Lower lobe of right lung (tissue), 2 donors: ENCODE measurements at places on chromosomes 12 and 14. TPM values are rescaled to one million over a fixed set of nuclear protein-coding genes. Genes with fewer than 3 reads are reported as not detected.

GRCh38 chr14:21840765-21841164 is 167.1 kb upstream of the OR4E1 start:
- no peak overlapping the region for H3K27ac ChIP-seq
- H3K4me1 ChIP-seq, result no peaks in the 10 kb centered on the region
- DNase-seq, result no peak
- no peak overlapping the region for H3K4me3 ChIP-seq

DNA sequence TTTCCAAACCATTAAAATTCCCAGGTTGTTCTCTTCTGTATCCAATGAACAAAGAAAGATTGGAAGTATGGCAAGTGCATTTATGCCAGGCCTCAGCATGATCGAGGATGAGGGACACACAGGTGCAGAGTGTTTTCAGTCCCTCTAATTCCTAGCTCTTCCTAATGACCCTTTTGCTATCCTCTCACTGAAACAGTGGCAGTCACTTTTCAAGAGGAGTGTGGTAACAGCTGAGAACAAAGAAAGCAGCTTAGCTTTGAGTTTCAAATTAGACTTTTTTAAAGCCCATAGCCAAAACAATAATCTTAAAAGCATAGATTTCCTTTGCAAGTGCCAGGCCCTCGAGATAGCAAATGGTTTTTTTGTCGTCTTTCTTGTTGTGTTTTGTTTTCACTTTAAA is 110.8 kb downstream of the KCNH5 start:
- H3K4me3 ChIP-seq, result no peak overlapping the region
- no peaks in the 10 kb centered on the region for H3K27me3 ChIP-seq
- H3K27ac ChIP-seq, result no peak overlapping the region
- no peak for DNase-seq
- H3K36me3 ChIP-seq, result no peaks in the 10 kb centered on the region

- H3K36me3 ChIP-seq, result peaks cover 34% of the 10 kb centered on the region
- H3K27ac ChIP-seq, result peak overlapping the region; percentile 11
- DNase-seq, result no peak
- H3K4me3 ChIP-seq, result no peak overlapping the region
These were observed 10.5 kb downstream of the MLXIP start for GRCh38 chr12:122089077-122089476.

DNA sequence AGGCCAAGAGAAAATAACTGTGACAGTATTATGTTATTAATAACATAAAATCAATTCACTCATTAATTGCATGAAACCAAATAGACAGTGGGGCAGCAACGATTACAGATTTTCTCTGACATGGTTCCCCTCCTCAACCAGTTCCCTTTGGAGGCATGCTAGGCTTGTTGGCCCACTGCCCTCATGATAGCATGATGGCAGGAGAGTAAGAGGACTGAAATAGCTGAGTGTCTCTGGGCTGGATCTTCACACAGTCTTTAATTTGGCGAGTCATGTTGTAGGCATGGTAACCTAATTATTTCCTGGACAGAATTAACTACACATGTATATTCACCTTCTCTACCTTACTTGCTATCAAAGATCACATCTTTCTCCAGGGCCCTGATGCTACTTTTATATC is 266.2 kb upstream of the PELI2 start:
- no peak overlapping the region for H3K4me3 ChIP-seq
- H3K36me3 ChIP-seq, result no peaks in the 10 kb centered on the region
- DNase-seq, result no peak
- no peaks in the 10 kb centered on the region for H3K27me3 ChIP-seq
- H3K27ac ChIP-seq, result no peak overlapping the region

The CLEC1A gene
- 9.7 TPM for total RNA-seq

The CMKLR1 gene
- 25.6 TPM for total RNA-seq
